ENCODE measurements at places on chromosomes 4 and X. TPM values are rescaled to one million over a fixed set of nuclear protein-coding genes. Genes with fewer than 3 reads are reported as not detected.

GRCh38 chr4:76277667-76278066, 26.1 kb downstream of the FAM47E start:
- DNase-seq = no peak

DNA sequence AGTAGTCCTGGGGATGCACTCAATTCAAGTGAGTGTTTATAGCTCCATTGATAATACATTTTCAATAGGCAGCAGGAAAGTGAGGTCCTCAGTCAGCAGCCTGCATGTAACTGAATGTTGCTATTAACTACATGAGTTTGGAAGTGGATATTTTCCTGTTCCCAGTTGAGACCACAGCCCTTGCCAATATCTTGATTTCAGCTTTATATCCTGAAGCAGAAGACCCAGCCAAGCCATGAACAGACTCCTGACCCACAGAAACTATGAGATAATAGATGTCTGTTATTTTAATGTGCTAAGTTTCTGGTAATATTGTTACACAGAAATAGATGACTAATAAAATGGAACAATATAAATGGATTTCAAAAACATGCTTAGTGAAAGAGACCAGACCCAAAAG, 63.7 kb downstream of the VSIG4 start:
- no peak for DNase-seq

- peak; percentile 26 for DNase-seq
Measured at GRCh38 chrX:16869393-16870094, 618 bp downstream of the RBBP7 start.

GRCh38 chr4:150884625-150885024, 130.5 kb downstream of the LRBA start:
- DNase-seq = no peak

DNA sequence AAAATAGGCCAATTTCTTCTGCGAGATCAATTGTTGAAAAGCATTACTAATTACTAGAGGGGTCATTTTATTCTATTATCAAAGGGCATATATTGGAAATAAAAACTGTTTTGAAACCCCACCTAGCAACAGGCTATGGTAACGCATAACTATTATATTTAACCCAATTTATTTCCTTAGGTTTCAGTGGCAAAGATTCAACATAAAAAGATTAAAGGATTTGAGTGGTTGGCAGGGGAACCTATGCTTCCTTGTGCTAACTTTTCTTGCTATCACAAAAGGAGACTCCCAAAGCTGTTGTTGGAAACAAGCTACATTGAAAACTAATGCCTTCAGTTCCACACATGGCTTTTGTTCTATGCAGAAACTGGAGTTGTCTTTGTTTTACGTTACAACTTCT, 166.9 kb upstream of the KLF3 start:
- DNase-seq = no peak

- DNase-seq = peak; percentile 1
Measured at GRCh38 chrX:68647156-68647957, at the start of gene STARD8. TSS of gene STARD8 (plus strand) at chrX:68647666. CDS start at chrX:68647883, 217 bp downstream.

GRCh38 chr4:151792995-151793394, 32.2 kb upstream of the GATB start:
- DNase-seq = no peak

DNA sequence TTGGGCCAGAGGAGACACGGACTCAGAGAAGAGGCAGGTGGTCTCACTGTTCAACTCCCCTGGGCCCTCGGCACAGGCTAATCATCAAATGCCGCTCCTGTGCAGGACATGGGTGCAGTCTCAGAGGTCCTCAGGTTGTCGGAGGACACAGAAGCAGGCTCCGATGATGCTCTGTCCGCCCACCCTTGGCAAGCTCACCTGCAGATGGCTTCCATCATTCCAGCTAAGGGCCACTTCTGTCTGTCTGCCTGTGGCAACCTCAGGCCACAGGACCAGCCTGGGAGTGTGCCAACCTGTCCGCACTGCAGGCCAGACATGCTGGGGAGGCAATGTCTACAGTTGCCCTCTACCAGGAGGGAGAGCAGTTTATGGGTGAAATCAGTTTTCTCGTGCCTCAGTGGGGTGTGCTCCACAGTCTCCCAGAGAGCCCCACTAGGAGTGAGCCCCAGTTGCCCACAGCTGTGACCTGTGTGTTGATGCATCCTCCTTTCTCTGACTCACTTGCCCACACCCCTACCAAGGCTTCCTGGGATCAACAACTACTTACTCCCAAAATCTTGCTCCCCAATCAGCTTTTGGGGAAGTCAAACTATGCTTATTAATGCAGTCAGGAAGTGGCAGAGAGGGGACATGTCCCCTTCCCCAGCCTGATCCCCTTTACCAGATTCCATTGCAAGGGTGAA, 55.9 kb downstream of the HTRA3 start:
- DNase-seq = no peak

GRCh38 chrX:91331476-91331875, 103.2 kb upstream of the PABPC5 start:
- DNase-seq = no peak

- no peak for DNase-seq
Measured at GRCh38 chr4:185734214-185734613, 77.8 kb downstream of the SORBS2 start.

- DNase-seq = no peak
Measured at GRCh38 chr4:15690020-15690809, 8.6 kb downstream of the FAM200B start.

- no peak for DNase-seq
Measured at GRCh38 chr4:159269956-159270355, 167.1 kb downstream of the RAPGEF2 start.

GRCh38 chr4:82371497-82371896, 2.3 kb downstream of the HNRNPD start:
- no peak for DNase-seq

DNA sequence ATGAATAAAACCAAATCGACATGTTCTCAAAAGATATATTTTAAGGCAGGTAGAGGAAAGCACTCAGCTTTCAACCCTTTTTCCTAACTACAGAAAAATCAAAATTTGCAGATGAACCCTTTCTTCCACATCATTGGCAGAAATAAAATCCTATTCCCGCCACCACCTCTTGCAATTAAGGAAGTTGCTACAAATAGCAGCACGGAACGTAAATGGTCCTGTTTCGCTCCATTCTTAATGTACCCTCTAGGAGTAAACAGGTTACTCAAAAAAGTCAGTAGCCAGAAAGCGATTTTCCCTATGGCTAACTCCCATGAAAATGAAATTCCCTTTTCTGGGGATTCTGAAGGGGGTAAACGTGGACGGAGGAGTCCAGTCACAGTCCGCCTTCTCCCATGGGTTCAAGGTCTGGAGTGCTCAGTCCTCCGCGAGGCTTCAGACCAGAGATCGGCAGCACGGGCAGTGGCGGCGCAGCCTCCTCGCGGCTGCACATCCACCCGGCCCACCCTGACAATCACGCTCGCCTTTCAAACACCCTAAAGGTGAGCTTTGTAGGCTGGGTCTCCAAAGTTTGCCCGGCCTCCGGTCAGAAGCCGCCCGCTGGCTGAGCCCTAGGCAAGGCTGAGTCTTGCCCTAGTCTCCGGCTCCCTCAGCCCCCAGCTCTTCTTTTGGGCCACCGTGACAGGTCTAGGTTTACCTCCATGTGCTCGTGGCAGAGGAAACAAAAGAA, 1.8 kb downstream of the ATP11C start:
- DNase-seq = peak; percentile 2

- DNase-seq = no peak
Measured at GRCh38 chr4:55386073-55386472, 9.7 kb upstream of the TMEM165 start.

GRCh38 chr4:6207602-6208001, 7.3 kb upstream of the JAKMIP1 start:
- DNase-seq = no peak

DNA sequence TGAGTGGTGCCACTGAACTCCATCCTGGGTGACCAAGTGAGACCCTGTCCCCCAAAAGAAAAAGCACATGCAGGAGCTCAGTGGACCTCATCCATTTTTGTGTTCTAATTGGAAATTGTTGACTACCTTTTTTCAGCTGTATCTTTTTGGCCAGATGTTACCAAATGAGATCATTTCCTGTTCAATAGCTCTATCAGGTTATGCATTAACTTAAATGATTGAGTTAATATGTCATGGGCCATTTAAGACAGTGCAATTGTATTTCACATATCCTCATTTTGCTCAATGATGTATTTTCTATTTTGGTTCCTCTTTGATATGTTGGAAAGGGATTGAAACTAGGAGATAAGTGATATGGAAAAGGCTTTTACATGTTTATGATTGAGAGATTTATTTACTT, 26.2 kb upstream of the RHOH start:
- no peak for DNase-seq

DNA sequence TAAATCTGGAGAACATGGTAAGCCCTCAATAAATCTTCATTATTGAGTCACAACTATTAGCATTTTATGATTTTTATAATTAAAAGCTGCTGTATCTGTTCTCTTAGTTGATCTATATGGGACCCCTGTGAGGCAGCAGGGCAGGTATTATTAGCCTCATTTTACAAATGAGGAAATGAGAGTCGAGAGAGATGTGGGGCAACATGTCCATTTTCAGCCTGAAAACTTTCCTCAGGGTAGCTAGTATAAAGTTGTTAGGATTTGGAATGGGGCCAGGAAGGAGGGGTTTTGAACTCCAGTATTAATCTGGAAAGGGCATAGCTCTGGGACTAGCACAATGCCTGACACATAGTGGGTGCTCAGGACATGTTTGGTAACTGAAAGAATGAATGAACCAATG, 191.7 kb upstream of the GPC4 start:
- no peak for DNase-seq

DNA sequence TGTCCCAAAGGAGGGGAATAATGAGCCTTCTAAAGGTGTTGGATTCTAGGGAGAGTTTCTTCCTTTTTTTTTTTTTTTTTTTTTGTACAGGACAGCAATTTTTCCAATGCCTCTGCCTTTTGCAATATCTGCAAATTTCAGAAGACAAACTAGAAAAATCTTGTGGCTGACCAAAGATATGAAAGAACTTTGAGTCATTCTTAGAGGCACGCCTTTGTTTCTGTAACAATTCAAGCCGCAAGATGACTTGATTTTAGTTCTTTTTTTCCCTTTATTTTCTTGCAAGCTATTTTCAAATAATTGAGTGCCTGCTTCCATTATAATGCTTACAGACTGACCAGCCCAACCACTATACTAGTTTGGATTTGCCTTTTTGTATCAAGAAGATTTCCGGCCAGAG, 47.6 kb upstream of the UXT start:
- no peak for DNase-seq

DNA sequence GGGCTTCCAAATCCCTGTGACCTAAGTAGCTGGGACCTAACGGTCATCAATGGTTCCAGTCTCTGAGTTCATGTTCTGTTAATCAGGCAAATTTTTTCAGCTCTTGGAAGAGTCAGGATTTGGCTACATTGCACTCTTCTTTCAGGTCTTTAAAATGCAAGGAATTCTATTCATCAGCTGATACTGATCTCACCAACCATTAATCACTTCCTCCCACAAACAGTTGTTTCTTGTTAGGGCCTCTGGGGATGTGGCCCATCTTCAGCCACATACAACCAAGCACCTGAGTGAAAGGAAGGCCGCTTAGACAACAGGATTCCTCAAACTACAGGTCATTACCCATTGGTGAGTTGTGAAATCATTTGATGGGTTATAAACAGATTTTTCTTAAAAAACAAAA, 71.7 kb downstream of the FANCB start:
- DNase-seq = no peak

- no peak for DNase-seq
Measured at GRCh38 chrX:150759568-150760416, 66.6 kb downstream of the MTMR1 start.

DNA sequence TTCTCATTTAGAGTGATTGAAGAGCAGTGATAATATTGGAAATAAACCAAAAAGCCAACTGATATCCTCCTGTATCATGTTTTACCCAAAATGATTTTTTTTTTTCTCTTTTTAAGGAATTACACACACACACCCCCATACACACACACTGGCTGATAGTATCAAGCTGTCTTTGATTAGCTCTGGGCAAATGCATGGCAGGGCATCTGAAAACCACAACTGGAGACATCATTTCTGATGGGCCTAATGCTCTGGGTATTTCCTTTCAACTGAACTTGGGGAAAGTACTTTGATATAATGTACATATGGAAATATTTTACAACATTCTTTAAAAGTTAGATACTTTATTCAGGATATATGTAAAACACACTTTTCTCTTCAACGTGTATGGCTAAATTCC, 14.2 kb upstream of the OSTC start:
- DNase-seq = no peak

DNA sequence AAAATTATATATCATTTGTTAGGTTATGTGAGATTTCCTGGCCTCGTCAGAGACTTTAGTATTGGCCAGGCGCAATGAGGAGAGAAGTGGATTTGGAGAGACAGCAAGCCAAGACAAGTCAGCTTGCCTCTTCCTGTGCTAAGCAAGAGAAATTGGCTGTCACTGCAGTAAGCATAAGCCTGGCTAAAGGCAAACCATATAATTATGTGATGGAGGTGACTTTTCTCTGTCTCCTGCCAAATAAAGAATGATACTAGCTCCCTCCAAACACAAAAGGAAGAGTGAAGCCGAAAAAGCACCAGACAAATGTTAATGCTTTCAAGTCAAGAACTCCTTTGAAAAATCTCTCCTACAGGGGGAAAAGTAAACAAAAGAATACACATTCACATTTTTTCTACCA, 2246.0 kb downstream of the ARAP2 start:
- DNase-seq = no peak

- no peak for DNase-seq
Measured at GRCh38 chr4:152115118-152115517, 354.3 kb upstream of the GATB start.

DNA sequence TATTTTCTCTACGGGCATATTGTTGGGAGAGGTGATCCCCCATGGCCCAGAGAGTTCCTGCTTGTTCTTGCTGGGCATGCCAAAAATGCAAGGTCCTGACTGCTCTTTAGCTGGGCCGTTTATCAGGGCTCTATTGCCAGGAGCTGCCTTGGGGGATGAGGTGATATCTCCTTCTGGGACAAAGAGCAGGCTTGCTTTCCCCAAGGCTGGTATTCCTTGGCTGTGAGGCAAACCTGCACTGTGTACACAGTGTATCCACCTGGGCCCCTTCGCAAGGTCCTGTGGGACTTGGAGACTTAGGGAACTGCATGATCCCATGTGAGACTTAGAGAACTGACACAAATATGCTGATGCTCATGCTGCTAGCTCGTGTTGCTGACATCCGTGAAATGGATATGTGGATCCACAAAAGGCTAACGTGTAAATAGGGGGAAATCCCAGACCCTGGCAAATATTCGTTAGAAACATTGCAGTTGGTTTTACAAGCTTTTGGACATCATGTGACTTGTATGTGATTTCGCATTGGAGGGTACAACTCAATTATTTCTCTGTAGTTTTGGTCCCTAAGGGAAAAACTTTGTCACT, 24.4 kb upstream of the ZFX start:
- DNase-seq = no peak

GRCh38 chr4:24105327-24106038, 215.6 kb upstream of the PPARGC1A start:
- DNase-seq = no peak

- DNase-seq = no peak
Measured at GRCh38 chr4:29571322-29571721, 1148.8 kb upstream of the PCDH7 start.

Gene PNCK
- 21.0 TPM for total RNA-seq

Gene PCDH7
- 92.5 TPM for total RNA-seq

Gene CFI
- total RNA-seq = 5.7 TPM

Gene TAF7L
- not detected for total RNA-seq

Gene MEPE
- not detected for total RNA-seq

Gene GABRQ
- total RNA-seq = 1.6 TPM

Gene ZXDB
- total RNA-seq = 13.2 TPM

Gene PTTG2
- 1.00 TPM for total RNA-seq

Gene SLC25A43
- total RNA-seq = 3.6 TPM

Gene SORCS2
- 9.3 TPM for total RNA-seq

Gene GK
- total RNA-seq = 13.8 TPM

Gene UNC5C
- total RNA-seq = 114 TPM

Gene INPP4B
- total RNA-seq = 12.8 TPM

Gene SULT1B1
- 0.64 TPM for total RNA-seq

Gene GPR50
- total RNA-seq = not detected

Gene DCAF8L1
- not detected for total RNA-seq

Gene XAGE1B
- total RNA-seq = not detected

Measured in cerebellum (tissue), 4 donors.